ENCODE measurements at places on chromosomes 4 and X.
A peak's percentile ranks its signal among the peaks of the same experiment; 100 is the strongest.

- peak; percentile 46 for DNase-seq
Observed at GRCh38 chr4:175536852-175537453, 275.1 kb downstream of the GPM6A start.

GRCh38 chr4:10020871-10021652 lies at the start of gene SLC2A9:
Gene SLC2A9 (minus strand): TSS chr4:10021497. CDS start chr4:10021429, 68 bp downstream.
- no peak for DNase-seq

DNA sequence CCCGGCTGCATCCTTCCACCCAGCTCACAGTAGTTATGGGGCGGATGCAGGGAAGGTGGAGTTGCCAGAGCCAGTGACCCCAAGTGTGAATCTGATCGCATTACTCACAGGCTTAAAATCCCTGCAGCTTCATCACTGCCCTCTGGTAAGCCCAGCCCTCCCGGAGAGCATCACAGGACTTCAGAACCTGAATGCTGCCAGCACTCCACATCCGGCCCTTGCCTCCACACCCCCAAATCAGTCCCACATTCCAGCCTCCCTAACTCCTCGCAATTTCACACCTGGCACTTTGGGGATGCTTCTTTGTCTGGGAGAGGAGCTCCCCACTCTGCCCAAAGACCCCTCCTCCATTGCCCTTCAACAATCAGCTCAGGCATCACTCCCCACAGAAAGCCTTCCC lies 15.6 kb downstream of the RASL11B start:
- no peak for DNase-seq

- no peak for DNase-seq
Observed at GRCh38 chrX:152824841-152825374, 5.6 kb downstream of the CETN2 start.

DNA sequence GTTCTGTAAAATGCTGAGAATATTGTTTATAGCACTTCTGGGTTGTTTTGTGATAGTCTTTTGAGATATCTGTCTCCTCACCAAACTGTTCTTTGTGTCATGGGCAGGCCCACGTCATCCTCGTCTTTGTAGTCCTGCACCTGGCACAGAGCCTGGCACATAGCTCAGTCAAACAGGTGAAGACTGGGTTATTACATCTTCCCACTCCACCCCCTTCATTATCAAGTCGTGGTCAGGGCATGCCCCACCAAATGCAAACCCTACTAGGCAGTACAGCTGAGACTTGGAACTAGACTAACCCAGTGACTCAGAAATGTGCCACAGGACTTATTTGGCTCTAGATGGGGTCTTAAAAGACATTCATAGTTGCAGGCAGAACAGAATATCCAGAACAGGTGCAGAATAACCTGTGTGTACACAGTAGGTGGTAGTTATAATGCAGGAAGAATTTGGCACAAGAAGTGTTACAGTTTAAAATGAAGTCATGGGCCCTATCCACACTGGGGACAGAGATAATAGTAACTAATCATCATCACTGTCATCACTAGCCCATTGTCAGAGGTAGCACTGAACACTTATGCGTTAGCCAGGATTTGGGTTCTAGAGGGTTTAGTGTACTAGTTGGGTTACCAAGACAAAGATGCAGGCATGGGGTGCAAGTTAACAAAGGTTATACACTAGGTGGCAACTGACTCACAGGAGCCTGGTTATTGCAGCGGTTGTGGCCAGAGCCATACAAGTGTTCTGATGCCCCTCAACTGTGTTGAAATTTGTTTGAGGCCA lies 74.9 kb downstream of the TBL1X start:
- no peak for DNase-seq

DNA sequence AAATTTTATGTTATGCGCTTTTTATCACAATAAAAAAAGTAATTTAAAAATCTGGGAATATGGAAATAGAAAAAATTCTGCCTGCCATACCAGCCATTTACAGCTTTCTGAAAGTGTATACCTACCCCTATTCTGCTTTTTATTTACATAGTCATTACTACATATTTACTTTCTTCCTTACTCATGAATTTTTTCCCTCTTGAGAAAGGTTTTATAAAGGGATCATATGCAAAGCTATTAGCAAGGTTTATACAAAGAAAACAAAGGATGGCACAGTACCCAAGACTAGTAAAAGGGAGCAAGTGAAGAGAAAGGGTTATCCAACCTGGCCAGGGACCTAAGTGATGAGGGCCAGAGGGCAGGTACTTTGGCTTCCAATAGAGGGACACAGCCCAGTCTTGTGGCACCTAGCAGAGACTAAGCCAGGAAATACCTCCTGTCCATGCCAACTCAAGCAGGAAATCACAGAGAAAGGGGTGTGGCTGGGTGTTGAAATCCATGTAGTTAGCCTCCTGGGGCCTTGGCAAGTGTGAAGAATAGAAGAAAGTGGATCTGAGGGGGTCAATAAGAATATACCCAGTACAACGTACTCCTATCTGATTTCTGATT lies 207.3 kb upstream of the VEGFC start:
- no peak for DNase-seq

DNA sequence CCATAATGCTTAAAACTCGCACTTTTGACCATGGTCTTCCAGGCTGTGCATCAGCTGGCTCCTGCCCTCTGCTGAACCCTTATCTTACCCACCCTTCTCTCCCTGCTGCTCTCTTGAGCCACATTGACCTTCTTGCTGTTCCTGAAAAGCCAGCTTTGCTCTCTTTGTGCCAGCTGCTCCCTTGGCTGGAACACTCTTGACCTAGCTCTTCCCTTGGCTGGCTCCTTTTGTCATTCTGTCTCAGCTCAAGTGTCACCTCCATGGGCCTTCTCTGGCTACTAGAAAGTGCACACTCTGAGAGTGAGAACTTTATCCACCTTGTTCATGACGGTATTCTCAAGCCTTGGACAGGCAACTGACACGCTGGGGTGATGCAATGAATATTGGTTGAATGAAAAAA lies 112.1 kb downstream of the MGST2 start:
- no peak for DNase-seq

DNA sequence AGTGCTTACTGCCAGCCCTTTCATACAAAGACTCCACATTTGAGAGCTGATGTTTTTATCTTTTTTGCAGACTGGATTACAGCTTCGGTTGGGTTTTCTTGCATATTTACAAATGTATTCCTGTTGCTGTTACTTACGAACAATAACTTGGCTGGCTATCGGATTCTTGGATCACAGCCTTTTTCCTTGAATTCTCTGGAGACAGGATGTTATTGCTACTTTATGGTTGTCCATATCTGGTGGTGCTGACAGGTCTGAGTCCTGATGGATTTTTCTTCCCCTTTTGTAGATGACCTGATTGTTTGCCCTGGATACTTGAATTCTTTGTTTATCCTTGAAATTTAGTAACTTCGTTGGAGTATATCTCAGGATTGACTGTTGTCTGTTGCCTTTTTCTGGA lies 77.7 kb downstream of the PDK3 start:
- DNase-seq = no peak

DNA sequence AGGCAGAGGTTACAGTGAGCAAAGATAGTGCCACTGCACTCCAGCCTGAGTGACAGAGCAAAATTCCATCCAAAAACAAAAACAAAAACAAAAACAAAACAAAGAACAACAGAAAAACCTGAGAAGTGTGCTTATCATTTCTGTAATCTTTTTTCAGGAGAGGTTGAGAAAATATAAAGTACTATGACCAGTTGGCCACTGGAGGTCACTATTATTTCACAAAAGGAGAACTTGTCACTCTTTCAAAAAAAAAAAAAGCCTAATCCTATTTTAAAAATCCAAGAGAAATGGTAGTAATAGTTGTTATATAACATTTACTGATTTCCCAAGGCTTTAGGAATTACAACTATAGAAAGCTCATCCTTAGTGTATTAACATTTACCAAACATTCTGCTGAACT lies 24.9 kb upstream of the RNF150 start:
- DNase-seq = peak; percentile 25

DNA sequence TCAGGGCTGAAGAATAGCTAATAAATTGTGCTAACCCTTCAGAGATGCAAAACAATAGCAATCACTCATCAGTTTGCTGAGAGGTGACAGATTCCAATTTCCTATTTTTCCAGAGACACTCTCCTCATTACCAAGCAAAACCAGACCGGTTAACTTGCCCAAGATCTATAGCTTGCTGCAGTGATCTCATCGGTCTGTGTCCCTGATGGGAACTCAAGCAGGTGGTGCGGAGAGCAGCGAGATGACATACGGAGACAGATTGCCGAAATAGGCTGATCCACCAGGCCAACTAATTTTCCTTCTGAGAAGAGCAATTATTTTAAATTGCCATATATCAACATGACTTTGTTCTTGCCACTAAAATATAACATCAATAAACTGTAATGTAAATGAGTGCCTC lies 10.5 kb upstream of the DCHS2 start:
- no peak for DNase-seq

DNA sequence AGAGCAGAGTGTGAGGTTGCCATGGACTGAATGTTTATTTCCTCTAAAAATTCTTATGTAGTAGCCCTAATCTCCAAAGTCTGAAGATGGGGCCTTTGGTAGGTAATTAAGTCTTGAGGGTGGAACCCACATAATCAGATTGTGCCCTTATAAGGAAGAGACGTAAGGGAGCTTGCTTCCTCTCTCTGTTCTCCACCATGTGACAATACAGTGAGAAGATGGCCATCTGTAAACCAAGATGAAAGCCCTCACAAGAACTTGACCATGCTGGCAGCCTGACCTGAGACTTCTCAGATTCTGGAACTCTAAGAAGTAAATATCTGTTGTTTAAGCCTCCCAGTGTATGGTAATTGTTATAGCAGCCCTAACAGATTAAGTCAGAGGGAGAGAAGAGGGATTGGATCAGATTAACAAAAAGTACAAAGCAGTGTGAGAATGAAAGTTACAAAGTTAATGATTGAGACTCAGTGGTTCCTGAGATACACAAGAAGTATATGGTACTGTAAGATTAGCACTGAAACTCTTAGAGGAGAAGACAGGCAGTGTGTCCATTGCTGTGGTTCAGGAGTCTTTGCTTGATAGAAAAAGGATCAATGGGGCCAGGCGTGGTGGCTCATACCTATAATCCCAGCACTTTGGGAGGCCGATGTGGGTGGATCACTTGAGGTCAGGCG lies 82.5 kb upstream of the GC start:
- no peak for DNase-seq

DNA sequence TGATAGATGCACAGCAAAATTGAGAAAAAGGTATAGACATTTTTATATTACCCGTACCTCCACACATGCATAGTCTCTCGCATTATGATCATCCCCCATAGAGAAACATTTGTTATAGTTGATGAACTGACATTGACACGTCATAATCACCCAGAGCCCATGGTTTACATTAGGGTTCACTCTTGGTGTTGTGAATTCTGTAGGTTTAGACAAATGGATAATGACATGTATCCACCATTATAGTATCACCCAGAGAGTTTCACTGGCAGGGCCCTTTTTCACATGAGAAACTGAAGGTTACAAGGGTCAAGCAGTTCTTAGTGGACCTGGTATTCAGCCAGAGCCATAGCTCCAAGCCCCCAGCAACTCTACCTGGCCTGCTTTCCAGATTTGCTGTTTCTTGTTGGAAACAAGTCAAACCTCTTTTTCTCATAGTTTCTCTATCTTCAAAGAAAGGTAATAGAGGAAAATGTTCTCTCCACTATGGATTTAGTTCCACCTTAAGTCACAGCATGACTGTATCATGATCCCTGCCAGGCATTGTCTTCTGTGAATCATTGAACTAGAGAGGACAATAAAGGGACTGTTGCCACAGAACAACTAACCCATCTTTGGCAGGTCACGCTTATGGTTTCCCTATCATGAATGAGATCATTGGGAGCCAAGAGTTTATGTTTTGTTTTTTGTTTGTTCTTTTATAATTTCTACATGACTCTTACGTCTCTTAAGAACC lies 64.0 kb downstream of the HHIP start:
- DNase-seq = no peak

GRCh38 chrX:139783030-139783429 lies 75.1 kb upstream of the MCF2 start:
- no peak for DNase-seq

DNA sequence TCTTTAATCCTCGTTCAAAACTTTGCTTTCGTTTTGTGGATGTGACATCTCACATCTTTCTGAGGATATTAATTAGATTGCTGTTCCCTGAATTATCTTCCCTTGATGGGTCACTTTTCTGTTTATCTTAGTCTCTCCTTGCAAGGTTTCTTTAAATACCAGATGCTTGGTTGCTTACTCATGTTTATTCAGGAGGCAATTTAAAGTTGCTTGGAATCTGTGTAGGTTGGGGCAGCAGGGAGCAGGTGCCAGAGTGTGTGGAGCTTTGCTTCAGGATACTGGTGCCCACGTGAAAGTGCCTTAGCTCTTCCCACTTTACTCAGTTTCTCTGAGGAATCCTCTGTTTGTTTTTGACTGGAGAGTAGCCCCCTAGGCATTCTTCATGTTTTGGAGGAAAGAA lies 24.0 kb downstream of the ANAPC4 start:
- DNase-seq = no peak

- no peak for DNase-seq
Observed at GRCh38 chr4:18756671-18757070, 735.1 kb upstream of the LCORL start.

- DNase-seq = no peak
Observed at GRCh38 chrX:65674204-65674893, 6.9 kb downstream of the MSN start.

GRCh38 chrX:25067271-25068172 lies 51.8 kb upstream of the ARX start:
- DNase-seq = no peak

- no peak for DNase-seq
Observed at GRCh38 chr4:168432419-168433146, 47.7 kb downstream of the DDX60L start.

- no peak for DNase-seq
Observed at GRCh38 chrX:132204629-132205028, 14.6 kb downstream of the RAP2C start.

DNA sequence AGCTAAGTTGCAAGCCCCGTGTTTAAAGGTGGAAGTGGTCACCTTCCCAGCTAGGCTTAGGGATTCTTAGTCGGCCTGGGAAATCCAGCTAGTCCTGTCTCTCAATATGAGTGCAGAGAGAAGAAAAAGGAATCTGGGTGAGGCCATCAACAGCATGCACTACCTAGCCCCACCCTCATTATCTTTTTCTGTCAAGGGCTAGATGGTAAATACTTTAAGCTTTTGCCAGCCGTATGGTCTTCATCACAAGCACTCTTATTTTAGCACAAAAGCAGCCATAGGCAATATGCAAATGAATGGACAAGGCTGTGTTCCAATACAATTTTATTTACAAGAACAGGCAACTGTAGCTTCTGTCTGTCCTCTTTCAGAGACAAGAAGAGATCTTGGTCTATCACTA lies 282.9 kb downstream of the ZNF674 start:
- DNase-seq = no peak

- no peak for DNase-seq
Observed at GRCh38 chr4:8073206-8073863, 85.3 kb downstream of the ABLIM2 start.
